Stimulated activated CD4-positive, alpha-beta T cell treated with anti-CD3 and anti-CD28 coated beads, Interleukin-4, amount 100 ng/mL, for 48 hours (primary cell): ENCODE measurements at places on chromosomes 1 and 21.

DNA sequence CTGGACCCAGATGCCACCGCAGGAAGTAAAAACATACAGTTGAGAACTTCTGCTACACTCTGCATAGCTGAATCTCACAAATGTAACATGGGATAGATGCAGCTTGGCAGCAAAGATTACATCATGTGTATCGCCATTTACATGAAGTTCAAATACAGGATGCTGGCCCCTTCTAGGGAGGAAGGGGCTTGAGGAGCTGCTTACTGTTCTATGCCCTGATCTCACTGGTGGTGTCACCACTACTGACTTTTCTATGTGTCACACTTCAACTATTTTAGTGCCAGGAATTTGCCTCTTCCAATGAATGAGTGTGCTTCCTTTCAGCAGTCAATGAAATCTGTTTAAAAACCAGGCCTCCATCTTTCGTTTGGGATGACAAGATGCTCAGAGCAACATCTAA lies 31.1 kb downstream of the MRAP start:
- no peak for DNase-seq

GRCh38 chr1:46772571-46772970 lies 26.3 kb upstream of the CYP4B1 start:
- no peak for DNase-seq

DNA sequence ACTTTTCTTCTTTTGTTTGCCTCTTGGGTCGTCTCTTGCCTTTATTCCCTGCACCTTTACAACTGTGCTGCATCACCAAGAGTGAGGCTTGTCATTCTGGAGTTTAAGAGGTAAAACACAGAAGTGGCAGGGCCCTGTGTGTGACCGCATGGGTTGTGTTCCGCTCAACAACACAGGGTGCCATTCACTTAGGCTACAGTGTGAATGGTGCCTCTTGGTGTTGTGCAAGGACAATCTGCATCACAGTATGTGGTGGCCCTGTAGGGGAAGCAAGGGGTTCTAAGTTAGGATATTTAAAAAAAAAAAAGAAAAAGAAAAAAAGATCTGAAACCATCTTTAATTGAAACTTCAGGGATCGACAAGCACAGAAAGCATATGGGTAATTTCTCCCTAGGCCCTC lies 38.2 kb downstream of the BRINP2 start:
- no peak for DNase-seq

- no peak for DNase-seq
Measured at GRCh38 chr1:156409439-156409838, 40.4 kb downstream of the RHBG start.

DNA sequence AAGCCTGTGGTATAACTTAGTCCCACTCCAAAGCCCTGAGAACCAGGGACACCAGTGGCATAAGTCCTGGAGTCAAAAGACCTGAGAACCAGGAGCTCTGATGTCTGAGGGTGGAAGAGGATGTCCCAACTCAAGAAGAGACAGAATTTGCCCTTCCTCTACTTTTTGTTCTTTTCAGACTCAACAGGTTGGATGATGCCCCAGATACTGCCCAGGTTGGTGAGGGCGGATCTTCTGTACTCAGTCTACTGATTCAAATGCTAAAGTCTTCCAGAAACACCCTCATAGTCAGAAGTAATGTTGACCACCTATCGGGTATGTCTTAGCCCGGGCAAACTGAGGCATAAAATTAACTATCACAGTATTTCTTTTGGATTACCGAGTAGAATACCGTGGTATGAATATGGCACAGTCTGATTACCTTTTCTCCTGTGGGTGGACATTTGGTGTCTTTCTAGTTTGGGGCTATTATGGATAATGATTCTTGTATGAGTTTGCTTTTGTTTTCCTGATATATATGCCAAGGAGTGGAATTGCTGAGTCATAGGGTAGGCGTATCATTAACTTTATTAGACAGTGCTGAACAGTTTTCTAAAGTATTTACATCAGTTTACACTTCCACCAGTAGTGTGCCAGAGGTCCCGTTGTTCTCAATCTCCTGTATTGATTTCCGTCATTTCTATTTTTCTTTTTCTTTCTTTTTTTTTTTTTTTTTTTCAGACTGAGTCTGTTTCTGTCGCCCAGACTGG lies 3.2 kb upstream of the CHAF1B start:
- no peak for DNase-seq

DNA sequence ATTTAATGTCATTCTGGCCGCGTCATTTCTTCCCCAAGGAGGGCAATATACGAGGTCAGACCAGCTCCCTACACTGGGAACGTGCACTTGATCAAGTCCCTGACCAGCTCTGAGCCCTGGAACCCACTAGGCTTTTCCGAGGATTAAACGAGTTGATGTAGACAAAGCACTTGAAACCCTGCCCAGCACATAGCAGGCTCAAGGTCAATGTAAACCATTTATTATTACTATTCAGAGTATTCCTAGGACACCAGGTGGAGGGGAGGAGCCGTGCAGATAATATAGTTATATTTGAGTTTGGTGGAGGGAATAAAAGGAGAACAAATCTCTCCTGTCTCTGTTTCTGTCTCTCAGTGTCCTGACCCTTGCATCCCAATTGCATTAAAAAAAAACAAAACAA lies 174.1 kb upstream of the IGSF21 start:
- no peak for DNase-seq

DNA sequence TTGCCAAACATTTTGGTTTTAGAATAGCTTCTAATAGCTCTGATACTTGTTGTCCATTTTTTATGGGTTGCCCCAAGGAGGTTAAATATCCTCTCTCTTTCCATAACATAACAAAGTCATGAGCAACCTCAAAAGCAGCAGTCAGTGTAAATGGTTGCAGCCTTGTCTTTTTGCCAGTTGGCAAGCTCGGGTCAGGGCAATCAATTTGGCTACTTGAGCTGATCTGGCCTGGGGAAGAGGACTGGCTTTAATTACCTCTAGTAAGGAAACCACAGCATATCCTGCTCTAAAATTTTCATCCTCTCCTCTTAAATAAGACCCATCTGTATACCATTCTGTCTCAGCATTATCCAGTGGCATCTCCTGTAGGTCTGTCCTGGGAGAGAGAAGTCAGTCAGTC lies 21.2 kb upstream of the FMO4 start:
- DNase-seq, result no peak

DNA sequence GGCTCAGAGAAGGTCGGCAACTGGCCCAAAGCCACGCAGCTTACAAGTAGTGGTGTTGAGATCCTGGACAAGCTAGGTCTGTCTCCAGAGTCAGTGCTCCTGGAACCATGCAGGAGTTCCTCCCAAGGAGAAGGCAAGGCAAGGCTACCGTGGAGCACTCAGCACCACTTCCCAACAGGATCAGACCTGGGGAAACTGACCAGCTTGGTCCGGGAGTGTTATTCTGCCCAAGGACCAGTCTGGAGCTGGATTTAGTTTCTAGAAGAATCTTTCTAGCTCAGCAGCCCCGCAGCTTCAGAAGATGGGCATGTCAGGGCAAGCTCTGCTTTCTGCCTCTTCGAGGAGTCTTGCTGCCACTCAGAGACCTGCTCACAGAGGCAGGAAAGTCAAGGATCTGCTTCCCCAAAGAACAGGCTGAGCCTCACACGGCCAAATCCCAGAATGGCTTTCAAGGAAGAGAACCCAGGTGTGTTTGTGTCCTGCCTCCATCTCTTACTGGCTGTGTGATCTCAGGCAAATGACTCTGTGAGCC lies 302.8 kb downstream of the MATN1 start:
- no peak for DNase-seq

GRCh38 chr1:29470788-29471119 lies 234.4 kb downstream of the PTPRU start:
- no peak for DNase-seq

GRCh38 chr21:38898422-38899096 lies 92.8 kb downstream of the ETS2 start:
- DNase-seq, result no peak

DNA sequence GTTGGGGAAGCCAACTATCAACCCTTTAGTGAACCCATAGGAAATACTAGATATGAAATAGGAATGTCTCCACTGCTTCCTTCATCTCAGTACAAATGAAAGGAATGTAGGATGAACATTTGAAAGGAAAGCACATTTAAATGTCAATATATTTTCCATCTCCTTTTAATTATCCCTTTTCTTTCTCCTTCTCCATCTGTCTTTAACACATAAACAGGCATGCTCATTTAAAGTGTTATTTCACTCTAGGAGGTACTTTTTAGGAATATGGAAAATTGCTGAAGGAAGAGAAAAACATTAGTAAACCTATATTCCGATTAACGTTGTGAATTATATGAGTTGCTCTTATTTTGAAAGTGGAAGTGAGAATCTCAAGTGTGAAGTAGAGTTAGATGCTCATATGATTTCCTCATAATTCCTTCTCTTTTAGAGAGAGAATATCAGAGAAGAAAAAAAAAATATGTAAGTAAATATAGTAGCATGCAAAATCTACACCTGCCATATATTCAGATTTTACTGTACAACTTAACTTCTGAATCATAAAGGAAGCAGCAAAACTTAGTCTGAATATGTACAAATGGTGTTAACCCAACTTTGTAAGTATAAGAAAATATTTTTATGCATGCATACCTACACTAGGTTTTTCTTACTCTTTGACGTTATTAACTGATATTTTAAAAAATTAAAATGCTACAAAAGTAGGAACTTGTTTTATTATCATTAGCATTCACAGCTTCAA lies 406.9 kb upstream of the B3GALT2 start:
- DNase-seq, result no peak

DNA sequence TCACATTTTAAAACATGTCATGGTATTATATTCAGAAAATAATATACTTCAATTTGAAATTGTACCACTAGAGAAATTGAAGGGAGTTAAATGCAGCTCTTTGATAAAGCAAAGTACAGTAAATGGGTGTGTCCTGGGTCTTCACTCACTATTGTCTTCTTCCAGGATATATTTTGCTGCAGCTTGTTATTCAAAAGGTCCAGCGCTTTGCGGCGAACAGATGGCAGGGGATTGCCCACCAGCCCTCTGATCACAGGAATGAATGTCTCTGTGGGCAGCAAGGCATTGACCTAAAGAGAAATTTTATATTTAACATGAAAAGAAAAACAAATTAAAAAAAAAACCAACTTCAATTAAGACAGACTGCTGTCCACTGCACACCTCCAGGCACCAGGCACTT lies 35.1 kb downstream of the LGALS8 start:
- DNase-seq, result no peak

DNA sequence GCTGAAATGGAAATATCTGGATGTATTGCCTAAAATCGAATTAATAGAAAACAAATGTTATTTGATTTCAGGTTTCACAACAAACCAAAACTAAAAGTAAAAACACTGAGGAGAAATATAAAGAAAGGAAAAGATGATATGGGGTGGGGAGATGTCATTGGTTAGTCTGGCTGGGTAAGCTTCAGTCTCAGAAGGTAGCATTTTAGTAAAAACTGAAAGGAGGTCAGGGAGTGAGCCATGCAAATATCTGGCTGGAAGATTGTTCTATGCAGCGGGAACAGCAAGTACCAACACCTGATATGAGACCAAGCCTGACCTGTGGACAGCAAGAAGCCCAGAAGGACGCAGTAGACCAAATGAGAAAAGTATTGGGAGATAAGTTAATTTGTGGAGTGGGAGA lies 264.6 kb downstream of the LRRC40 start:
- DNase-seq, result no peak

GRCh38 chr1:29444782-29445729 lies 208.7 kb downstream of the PTPRU start:
- DNase-seq, result no peak
